ENCODE measurements at places on chromosomes 6 and 20. TPM values are rescaled to one million over a fixed set of nuclear protein-coding genes. Genes with fewer than 3 reads are reported as not detected.
A peak's percentile ranks its signal among the peaks of the same experiment; 100 is the strongest.

The GNAS-AS1 gene
- 1.0 TPM for polyA plus RNA-seq

The ADGB gene
- polyA plus RNA-seq, result not detected

The B4GALT5 gene
- 4.2 TPM for polyA plus RNA-seq

The MYLK4 gene
- polyA plus RNA-seq, result 0.20 TPM

The SLC35B2 gene
- 103 TPM for polyA plus RNA-seq

The TGM2 gene
- 254 TPM for polyA plus RNA-seq

The DEFB132 gene
- not detected for polyA plus RNA-seq

The LIME1 gene
- 3.7 TPM for polyA plus RNA-seq

The BTNL2 gene
- not detected for polyA plus RNA-seq

The IRF4 gene
- 0.70 TPM for polyA plus RNA-seq

The BHLHE23 gene
- polyA plus RNA-seq, result not detected

The RUNX2 gene
- 5.2 TPM for polyA plus RNA-seq

The C20orf202 gene
- not detected for polyA plus RNA-seq

The CALHM6 gene
- 1.7 TPM for polyA plus RNA-seq

The KIFC1 gene
- polyA plus RNA-seq, result 4.0 TPM

The RIN2 gene
- 45.6 TPM for polyA plus RNA-seq

The PCSK2 gene
- polyA plus RNA-seq, result not detected

The MAS1 gene
- not detected for polyA plus RNA-seq

The THBS2 gene
- 76.4 TPM for polyA plus RNA-seq

The KIF6 gene
- polyA plus RNA-seq, result 0.87 TPM

The PPARD gene
- 21.7 TPM for polyA plus RNA-seq

- no peak for DNase-seq
Measured at GRCh38 chr6:139344186-139344963, 30.1 kb downstream of the CITED2 start.

DNA sequence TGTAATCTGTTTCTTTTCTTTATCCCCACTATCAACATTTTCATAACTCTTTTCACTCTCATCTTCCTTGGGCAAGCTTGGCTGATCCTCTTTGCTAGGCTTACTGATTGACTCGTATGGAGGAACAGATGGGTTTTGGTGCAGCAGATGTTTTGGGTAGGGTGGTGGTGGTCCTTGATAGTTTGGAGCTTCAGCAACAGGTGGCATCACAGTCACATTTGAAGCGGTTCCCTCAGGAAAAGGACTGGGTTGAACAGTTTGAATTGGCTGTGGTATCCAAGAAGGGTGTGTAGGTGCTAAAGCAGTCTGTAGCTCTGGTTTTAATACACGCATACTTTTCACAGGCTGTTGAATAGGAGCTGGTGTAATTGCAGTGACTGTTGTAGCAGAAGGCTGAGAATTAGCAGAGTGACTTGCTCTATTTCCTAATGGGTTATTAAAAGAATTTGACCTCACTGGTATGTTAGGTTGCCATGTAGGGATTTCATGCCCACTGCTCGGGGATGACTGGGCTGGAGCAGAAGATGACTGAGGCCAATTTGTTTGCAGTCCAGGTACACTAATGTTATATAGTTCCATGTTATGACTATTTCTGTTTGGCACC, 34.5 kb downstream of the LATS1 start:
- peak; percentile 38 for DNase-seq

DNA sequence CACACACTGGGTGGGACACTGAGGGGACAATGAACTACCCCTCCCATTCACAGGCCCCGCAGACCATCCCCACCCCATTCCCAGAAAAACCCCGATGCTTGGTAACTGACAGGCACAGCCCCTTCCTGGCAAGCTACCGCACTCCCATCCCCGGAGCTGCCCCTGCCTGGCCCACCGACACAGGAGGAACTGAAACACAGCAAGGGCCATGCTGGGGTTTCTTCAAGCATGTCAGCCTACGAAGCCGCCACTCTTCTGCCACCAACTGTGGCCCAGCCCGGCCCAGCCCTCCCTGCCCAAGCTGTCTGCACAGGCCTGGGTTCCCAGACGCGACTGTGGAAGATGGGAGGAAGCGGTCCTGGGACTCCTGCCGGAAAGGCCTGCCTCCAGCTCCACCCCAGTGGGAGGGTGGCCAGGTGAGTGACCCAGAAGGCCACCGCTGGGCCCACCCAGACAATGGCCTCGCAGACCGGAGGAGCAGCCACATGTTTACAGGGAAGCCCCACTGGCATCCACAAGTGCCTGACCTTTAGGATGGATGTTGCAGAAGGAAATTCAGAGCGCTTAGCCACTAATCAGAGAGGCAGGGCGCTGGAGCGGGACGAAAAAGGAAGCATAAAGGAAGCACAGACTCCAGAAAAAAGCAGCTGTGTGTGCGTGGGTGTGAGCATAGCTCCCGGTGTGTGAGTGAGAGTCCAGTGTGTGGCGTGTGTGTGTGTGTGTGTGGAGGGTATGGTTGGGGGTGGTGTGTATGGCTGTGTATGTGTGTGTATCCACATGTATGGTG, 91.6 kb downstream of the PRND start:
- DNase-seq, result no peak

DNA sequence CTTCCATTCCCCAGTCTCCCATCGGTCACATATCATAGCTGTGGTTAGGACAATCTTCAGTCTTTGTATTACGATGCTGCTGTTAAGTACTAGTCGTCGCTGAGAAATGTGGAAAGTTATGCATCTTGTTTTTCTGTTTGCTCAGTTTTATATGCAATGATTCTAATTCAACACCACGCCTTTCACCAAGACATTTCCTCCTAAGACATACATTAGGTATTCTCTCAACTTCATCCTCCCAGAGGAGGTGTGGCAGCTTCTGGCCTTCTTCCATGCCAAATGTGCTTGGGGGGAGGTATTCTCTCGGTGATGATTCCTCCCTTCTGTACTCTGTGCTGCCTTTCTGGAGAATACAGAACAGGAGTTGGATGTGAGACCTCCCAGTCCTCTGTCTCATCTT, 66.1 kb downstream of the B4GALT5 start:
- DNase-seq, result peak; percentile 38

DNA sequence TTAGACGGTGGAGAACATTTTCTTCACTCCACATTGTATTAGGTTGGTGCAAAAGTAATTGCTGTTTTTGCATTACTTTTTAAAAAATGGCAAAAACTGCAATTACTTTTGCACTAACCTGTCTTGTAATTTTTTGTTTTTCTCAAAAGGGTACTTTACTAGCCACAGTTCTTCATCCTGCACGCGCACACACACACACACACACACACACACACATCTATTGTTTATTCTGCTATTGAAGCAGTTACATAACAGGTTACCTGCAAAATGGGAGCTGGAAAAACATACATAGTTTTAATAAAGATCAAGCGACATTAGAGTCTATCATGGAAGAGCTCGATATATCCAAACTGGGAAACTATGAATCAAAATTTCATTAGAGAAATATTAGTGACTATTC, 235.2 kb downstream of the SIM1 start:
- no peak for DNase-seq

DNA sequence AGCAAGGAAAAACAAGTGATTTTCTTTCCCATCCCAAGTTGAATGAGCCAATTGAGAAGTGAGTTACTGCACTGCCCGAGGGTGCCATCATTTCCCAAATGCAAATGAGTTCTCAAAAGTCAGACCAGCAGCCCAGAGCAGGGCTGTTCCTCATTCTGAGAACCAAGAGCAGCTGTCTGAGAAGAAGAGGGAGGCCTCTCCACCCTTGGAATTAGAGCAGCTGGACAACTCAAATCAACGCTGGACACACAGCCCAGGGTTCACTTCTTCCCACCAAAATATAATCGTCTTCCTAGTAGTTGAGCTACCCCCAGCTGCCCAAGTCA, 4.6 kb upstream of the PREX1 start:
- DNase-seq, result no peak

DNA sequence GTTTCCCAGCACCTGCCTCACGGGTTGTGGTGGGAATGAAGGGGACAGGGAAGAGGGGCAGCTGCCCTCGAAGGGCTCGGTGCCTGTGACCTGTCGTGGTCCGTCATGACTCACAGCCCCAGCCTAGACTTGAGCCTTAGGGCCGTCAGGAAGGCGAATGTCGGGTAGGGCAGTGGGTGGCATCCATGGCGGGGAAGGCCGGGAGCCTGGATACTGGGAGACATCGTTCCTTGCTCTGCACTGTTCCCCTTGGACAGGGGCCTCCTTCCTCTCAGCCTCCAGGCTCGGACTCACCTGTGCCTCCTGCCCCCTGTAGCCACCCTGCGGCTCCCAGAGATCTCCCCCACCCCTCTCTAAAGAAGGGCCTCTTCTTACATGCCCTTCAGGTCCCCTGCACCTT, 52.2 kb upstream of the APCDD1L start:
- no peak for DNase-seq

DNA sequence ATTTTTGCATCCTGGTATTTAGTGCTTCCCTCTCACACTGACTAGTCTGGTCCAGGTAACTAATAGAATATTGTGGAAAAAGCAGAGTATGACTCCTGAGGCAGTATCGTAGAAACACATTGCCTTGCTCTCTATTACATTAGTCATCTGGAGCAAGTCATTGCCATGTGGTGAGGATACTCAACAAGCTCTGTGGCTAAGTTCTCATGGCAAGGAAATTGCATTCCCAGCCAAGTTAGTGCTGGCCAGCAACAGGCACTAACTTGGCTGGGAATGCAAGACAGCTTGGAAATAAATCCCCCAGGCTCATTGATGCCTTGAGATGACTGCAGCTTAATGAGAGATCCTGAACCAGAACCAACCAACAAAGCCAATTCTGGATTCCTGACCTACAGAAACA, 39.7 kb upstream of the HTR1B start:
- DNase-seq, result peak; percentile 26

GRCh38 chr6:108052706-108053105, 21.8 kb downstream of the OSTM1 start:
- DNase-seq, result no peak

GRCh38 chr20:7171911-7172310, 404.4 kb downstream of the BMP2 start:
- DNase-seq, result peak; percentile 33

DNA sequence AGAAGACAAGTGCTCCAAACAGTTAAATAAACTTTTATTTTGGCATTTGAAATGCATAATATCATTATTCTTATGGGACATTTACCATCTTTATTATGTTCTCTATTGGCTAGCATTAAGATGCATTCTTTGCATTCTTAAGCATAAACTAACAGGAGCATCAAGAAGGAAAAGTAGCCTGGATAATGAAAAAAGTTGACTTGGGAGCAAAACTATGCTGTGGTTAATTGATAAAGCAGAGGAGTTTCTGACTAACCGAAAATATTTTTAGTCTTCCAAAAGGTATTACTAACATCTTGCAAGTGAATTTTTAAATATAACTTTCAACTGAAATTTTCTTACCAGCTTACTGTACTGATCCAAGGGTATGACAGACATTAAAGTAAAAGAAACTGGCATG, 140.3 kb downstream of the FLRT3 start:
- peak; percentile 68 for DNase-seq

DNA sequence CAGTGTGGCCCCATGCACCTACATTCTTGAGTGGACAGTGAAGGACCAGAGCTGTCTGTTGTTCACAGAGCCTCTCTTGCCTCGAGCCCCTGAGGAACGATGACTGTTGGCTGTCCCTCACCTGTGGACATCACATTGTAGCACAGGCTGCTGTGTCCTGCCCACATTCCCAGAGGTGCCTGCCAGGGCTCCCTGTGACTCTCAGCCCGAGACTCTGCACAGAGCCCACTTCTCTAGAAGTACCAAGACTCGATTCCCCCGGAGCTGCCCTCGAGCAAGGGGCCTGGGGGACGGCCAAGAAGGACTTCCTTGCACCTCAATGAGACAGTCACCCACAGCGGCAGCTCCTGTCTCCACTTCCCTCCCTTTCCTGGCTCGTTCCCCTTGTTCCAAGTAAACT, 28.6 kb upstream of the DLGAP4 start:
- DNase-seq, result no peak

GRCh38 chr6:156828280-156828703, 51.1 kb downstream of the ARID1B start:
- DNase-seq, result peak; percentile 94

DNA sequence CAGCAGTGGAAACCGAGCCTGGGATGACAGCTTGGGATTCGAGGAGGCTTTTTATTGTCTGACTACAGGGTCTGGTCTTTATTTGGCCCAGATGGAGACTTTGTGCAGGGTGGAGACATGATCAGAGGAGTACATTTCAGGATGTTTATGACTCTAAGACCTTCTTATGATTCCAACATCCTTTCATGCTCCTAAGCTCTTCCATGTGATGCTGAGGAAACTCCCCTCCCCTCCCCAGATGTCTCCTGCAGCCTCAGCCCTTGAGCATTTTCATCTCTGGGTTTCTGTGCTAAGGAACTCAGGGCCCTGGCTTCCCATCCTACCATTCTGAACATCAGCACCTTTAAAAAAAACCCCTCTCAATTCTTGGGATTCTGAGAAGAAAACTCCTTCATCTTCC, 186.6 kb downstream of the SOX4 start:
- no peak for DNase-seq

DNA sequence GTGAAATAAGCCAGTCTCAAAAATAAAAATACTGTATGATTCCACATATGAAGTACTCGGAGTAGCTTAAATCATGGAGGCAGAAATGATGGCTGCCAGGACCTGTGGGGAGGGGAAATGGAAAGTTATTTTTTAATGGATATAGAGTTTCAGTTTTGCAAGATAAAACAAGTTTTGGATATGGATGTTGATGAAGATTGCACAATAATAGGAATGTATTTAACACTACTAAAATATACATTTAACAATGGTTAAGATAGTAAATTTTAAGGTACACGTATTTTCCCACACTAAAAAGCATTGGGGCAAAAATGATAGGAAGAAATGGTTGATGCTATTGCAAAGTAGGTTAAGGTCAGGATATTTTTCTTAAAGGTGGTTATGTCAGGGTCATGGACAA, 1058.9 kb upstream of the MAP3K7 start:
- no peak for DNase-seq

- no peak for DNase-seq
Measured at GRCh38 chr20:2797136-2797983, 3.1 kb downstream of the CPXM1 start.

- DNase-seq, result no peak
Measured at GRCh38 chr6:168166627-168167026, 87.6 kb upstream of the FRMD1 start.

- DNase-seq, result peak; percentile 92
Measured at GRCh38 chr6:32076321-32076809, 32.8 kb downstream of the TNXB start.

DNA sequence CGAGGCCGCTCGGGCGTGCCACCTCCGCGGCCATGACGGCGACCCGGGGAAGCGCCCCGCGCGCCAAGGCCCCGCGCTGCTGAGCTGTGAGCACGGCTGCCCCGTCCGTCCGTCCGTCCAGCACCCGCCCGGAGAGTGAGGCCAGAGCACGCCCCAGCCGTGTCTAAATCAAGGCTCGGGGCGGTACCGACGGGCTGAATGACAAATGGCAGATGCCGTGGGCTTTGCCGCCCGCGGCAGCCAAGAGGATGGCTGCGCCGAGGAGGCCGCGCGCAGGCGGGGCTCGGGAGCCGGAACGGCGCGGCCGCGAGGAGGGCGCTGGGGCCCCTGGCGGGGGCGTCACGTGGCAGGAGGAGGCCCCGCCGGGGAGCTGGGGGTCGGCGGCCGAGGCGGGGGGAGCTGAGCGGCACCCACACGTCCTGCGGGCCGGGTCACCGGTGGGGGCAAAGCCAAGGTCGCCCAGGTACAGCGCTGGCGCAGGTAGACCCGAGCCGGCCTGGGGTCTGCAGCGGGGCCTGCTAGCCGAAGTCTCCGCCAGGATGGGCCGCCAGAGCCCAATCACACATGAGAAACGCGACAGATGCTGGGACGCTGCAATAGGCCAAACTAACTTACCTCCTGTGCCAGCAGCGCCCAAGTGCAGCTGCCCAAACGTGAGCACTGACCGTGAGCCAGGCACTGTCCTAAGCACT, at the start of gene PLAGL1:
TSS of gene PLAGL1 (minus strand) at position 140 of the 692 bp plus-strand sequence. CDS start 60,123 bp downstream, outside the sequence.
- peak; percentile 82 for DNase-seq

Data from GM23248 (cell line).